H1 (cell line): ENCODE measurements at places on chromosomes 2 and 18. TPM values are rescaled to one million over a fixed set of nuclear protein-coding genes. Genes with fewer than 3 reads are reported as not detected.

Gene LOXHD1
- total RNA-seq = not detected in 2 replicates

Gene CNRIP1
- 4.6 and 5.7 TPM in 2 replicates for total RNA-seq

- H3K27me3 ChIP-seq = no peaks in the 10 kb centered on the region
- no peaks in the 10 kb centered on the region for H3K36me3 ChIP-seq
- H3K27ac ChIP-seq = no peak overlapping the region
- no peak overlapping the region for H3K4me3 ChIP-seq
Measured at GRCh38 chr18:44789710-44790109, 109.0 kb downstream of the SETBP1 start.

DNA sequence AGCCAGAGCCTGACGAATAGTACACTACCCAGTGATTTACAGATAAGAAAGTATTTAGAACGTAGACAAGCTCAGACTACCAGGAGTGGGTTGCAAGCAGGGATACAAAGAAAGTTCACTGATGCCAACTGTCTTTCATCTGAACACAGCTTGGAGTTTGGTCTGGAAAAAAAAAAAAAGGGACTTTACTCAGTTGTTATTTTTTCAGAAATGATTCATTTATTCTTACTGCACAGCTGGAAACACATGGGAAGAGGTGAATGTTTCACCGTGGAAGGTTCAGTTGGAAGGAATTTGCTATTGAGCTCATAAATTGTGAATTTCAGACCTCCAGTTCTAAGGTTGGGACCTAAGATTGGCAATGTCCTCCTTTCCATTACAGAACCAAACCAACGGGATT lies 259.7 kb downstream of the ETAA1 start:
- no peaks in the 10 kb centered on the region for H3K27me3 ChIP-seq
- H3K4me1 ChIP-seq = no peaks in the 10 kb centered on the region
- H3K27ac ChIP-seq = no peak overlapping the region
- no peak for DNase-seq
- H3K36me3 ChIP-seq = no peaks in the 10 kb centered on the region

DNA sequence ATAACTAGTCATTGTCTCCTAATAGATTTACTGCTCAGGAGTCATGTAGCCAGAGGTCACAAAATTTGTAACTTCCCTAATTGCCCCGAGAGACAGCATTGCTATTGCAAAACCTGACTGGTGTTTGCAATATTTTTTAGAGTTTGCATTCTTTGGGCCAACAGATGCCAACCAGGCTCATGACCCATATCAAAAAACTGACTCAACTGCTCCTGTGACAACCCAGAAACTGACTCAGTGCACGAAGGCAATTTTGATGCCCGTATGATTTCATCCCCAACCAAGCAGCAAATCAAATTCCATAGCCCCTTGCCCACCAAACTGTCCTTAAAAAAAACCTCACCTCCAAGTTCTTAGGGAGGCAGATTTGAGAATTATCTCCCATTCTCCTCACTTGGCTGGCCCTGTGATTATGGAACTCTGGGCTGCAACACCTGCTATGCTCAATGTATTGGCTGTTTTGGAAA lies 951.3 kb downstream of the TSN start:
- no peak for DNase-seq
- no peaks in the 10 kb centered on the region; the same call in 1 of the 2 replicates for H3K36me3 ChIP-seq
- no peaks in the 10 kb centered on the region for H3K27me3 ChIP-seq
- no peak overlapping the region for H3K27ac ChIP-seq

DNA sequence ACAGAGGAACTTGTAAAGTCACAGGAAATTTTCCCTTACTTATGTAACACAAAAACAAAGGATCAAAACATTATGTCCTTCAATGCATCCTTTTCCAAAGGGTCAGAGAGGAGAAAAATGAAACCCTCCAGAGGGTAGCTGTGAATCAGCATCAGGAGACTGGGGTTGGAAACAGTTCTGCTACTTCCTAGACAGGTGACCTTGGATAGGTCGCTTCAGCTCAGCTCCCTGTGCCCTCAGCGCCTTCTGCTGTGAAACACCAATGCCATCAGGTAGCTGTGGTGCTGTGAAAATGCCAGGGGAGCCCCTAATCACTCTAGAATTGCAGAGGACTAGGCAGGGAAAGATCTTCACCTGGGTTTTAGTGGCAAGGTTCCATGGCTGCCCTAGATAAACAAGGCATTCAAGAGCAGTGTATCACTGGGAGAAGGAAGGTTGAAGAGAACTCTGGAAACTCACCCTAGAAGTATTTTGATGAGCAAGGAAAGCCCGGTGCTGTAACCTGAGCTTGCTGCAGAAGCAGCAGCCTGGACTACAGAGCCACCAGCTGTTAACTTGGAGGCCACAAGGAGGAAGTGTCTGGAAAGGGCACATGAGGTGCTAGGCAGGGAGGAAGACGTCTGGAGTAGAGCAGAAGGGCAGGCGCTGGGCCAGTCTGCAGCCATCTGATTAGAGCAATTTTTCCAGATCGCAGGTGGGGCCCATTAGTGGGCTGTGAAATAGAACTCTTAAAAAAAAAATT lies 100.7 kb upstream of the MCFD2 start:
- H3K27me3 ChIP-seq = no peaks in the 10 kb centered on the region
- H3K27ac ChIP-seq = no peak overlapping the region
- H3K4me1 ChIP-seq = no peaks in the 10 kb centered on the region
- H3K36me3 ChIP-seq = no peaks in the 10 kb centered on the region

DNA sequence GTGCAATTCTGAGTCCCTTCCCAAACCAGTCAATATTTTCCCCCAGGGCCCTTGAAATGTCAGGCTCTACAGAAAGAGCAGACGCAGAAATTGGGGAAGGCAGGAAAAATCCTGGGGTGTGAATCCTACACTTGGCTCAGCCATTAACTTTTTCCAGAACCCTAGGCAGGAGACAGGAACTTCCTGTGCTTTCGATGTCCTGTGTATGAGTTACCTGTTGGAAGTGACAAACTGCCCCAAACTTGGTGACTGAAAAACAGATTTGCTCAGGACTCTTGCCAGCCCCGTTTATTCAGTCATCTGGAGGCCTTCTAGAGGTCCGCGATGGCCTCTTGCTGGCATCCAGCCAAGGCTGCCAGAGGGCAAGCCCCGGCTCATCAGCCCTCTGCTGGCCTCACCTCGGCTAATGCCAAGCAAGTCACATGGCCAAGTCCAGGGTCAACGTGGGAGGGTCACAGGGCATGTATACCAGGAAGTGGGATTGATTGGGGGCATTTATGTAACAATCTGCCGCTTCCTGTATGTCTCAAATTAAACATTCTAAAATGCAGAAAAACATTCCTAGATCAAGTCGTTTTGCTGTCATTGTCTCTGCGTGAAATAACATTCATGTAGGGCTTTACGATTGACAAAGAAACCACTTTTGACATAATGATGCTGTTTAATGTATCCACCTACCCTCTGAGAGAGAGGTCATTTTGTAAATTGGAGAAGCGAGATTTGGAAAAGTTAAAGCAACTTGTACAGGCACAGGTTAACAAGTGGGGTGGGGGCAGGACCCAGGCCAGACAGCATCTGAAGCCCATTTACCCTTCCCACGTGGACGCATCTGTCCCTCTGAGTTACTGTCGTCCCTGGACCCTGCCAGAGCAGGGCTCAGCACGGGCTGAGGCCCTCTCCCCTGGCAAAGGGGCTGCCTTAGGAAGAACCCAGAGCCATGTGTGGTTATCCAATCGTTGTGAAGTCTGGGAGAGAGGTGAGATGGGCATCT lies 179.4 kb downstream of the INHBB start:
- no peak overlapping the region for H3K4me3 ChIP-seq
- H3K4me1 ChIP-seq = peaks cover 3% of the 10 kb centered on the region
- H3K27ac ChIP-seq = no peak overlapping the region
- no peak for DNase-seq

GRCh38 chr2:157433394-157433793 lies 10.5 kb downstream of the CYTIP start:
- H3K4me1 ChIP-seq = no peaks in the 10 kb centered on the region
- no peaks in the 10 kb centered on the region for H3K27me3 ChIP-seq
- H3K27ac ChIP-seq = no peak overlapping the region
- no peaks in the 10 kb centered on the region for H3K36me3 ChIP-seq
- no peak for DNase-seq

DNA sequence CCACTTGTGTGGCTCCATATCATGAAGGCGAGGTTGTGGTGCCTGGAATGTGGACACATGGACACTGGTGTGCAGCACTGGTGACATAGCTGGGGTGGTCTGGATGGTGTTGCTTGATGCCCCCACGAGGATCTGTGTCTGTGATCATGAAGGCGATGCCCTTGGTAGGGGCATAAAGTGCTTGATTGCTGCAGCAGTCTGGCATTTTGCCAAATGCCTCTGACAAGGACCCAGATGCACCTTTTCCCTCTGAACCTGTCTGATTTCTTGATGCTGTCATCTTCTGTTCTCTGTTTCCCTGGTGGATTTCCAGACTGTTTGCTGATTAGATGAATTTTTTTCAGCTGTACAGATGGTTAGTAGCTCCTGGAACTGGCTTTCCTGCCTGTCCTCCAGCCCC lies 752.0 kb upstream of the HS6ST1 start:
- H3K4me3 ChIP-seq = no peak overlapping the region
- H3K27ac ChIP-seq = no peak overlapping the region
- no peaks in the 10 kb centered on the region for H3K36me3 ChIP-seq
- no peaks in the 10 kb centered on the region for H3K4me1 ChIP-seq
- no peaks in the 10 kb centered on the region for H3K27me3 ChIP-seq

DNA sequence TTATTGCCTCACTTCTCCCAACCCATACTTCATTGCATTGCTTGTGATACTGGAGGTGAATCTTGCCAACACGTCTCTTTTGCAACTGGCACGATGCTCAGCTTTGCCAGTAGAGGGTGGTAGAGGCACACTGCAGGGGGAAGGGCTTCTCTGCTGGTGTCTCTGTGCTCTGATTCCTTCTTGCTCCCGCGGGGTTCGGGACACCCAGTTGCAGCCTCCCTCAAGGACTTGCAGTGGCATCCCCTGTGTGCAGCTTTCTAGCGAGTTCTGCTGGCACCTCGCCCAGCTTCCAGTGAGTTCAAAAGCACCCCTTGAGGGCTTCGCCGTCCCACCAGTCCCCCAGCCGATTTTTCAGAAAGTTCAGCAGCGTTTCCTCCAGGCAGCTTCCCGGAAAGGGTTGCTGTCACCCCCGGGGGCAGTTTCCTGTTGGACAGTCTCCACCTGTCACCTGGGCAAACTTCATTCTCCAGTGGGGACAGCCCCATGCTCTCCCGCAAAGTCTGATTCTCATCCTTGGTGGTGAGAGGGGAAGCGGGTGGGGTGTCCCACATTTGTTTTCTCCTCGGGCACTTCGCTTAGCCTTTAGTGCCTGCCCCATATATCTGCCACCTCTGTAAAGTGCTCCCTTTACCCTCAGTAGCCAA lies 35.4 kb upstream of the EN1 start:
- H3K4me3 ChIP-seq = no peak overlapping the region
- no peaks in the 10 kb centered on the region for H3K36me3 ChIP-seq
- H3K27ac ChIP-seq = no peak overlapping the region
- H3K4me1 ChIP-seq = no peaks in the 10 kb centered on the region

GRCh38 chr18:56119681-56120080 lies 518.7 kb downstream of the TXNL1 start:
- H3K27ac ChIP-seq = no peak overlapping the region
- 0 out of 2 replicates have a peak, but pooled peaks cover 2% of the 10 kb centered on the region for H3K4me1 ChIP-seq
- no peak for DNase-seq
- H3K27me3 ChIP-seq = no peaks in the 10 kb centered on the region

- H3K4me3 ChIP-seq = no peak overlapping the region
- DNase-seq = no peak
- H3K27me3 ChIP-seq = no peaks in the 10 kb centered on the region
- no peaks in the 10 kb centered on the region for H3K4me1 ChIP-seq
- H3K27ac ChIP-seq = no peak overlapping the region
Measured at GRCh38 chr18:72530622-72531021, 13.5 kb downstream of the CBLN2 start.

DNA sequence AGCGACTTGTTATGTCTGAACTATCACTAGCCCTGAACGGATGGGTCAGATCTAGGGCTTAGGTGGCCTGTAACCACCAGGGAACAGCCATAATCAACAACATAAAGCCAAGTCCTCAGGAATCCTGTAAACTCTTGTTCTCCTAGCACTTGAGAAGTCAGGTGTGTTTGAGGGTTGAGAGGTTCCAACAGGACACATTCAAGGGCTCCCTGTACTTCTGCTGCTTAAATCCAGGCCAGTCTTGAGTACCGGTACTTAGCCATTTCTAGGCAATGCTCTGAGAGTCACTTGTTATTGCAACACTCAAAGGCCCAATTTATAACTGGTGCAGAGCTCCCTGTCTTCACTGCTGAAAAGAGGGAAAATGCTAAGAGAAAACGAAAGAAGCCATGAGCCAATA lies 21.6 kb upstream of the SLC40A1 start:
- no peak overlapping the region for H3K4me3 ChIP-seq
- no peaks in the 10 kb centered on the region for H3K27me3 ChIP-seq
- no peaks in the 10 kb centered on the region for H3K4me1 ChIP-seq
- DNase-seq = no peak
- no peaks in the 10 kb centered on the region for H3K36me3 ChIP-seq
- H3K27ac ChIP-seq = no peak overlapping the region
